ENCODE measurements at places on chromosomes 4 and X. TPM values are rescaled to one million over a fixed set of nuclear protein-coding genes. Genes with fewer than 3 reads are reported as not detected.

GRCh38 chrX:42776195-42776594 lies 1.8 kb downstream of the PPP1R2C start:
- DNase-seq = no peak

DNA sequence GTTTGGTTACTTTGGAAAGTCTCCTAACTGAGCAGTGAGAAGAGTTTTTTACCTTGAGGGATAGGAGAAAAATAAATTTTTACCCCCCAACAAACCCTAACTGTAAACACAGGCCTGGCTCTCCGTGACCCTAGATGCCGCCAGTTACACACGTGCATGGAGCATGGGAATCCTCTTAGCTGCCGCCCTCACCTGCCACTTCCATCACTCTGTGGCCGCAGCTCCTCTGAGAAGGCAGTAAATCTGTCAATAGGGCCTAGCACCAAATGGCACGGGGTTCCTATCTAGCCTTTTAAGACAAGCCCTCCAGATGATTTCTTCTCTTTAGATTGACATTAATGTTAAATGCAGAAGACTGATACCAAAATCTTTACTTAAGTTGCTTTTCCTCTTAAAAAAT lies 330.3 kb upstream of the FAM241A start:
- DNase-seq = no peak

GRCh38 chrX:33906971-33907370 lies 225.1 kb downstream of the FAM47A start:
- DNase-seq = no peak

DNA sequence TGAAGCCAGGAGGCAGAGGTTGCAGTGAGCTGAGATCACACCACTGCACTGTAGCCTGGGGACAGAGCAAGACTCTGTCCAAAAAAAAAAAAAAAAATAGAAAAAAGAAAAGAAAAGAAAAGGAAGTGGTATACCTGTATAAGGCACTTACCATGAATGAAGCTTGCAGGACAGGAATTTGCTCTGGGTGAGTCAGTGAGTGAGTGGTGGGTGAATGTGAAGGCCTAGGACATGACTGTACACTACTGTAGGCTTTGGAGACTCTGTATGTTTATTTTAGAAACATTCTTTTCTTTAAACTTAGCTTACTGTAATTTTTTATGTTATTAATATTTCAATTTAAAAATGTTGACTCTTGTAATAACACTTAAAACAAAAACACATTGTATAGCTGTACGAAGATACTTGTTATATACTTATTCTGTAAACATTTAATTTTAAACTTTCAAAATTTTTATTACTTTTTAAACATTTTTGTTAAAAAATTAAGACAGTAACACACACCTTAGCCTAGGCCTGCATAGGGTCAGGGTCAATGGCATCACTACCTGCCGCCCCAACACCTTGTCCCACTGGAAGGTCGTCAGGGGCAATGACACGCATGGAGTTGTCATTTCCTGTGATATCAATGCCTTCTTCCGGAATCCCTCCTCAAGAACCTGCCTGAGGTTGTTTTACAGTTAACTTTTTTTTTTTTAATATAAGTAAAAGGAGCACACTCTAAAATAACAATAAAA lies 78.7 kb downstream of the CLNK start:
- no peak for DNase-seq

- DNase-seq = no peak
Measured at GRCh38 chr4:52939739-52940138, 77.6 kb downstream of the RASL11B start.

DNA sequence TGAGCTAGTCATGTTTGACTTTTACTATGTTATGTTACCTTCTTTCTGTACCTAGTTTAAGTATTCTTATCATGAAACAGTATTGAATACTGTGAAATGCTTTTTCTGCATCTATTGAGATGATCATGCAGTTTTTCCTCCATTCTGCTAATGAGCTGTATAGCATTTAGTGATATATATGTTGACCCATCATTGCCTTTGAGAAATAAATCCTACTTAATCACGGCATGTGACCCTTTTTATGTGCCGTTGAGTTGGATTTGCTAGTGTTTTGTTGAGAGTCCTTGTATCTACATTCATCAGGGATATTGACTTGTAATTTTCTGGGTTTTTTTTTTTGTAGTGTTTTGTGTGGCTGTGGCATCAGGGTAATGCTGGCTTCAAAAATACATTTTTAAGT lies 537.7 kb upstream of the AADAT start:
- no peak for DNase-seq

SPIN4 gene
- total RNA-seq = 3.7 TPM

C4orf51 gene
- not detected for total RNA-seq
